ENCODE measurements at places on chromosomes 5 and 9.

- DNase-seq: no peak
Measured at GRCh38 chr5:34698754-34699153, 42.6 kb downstream of the RAI14 start.

DNA sequence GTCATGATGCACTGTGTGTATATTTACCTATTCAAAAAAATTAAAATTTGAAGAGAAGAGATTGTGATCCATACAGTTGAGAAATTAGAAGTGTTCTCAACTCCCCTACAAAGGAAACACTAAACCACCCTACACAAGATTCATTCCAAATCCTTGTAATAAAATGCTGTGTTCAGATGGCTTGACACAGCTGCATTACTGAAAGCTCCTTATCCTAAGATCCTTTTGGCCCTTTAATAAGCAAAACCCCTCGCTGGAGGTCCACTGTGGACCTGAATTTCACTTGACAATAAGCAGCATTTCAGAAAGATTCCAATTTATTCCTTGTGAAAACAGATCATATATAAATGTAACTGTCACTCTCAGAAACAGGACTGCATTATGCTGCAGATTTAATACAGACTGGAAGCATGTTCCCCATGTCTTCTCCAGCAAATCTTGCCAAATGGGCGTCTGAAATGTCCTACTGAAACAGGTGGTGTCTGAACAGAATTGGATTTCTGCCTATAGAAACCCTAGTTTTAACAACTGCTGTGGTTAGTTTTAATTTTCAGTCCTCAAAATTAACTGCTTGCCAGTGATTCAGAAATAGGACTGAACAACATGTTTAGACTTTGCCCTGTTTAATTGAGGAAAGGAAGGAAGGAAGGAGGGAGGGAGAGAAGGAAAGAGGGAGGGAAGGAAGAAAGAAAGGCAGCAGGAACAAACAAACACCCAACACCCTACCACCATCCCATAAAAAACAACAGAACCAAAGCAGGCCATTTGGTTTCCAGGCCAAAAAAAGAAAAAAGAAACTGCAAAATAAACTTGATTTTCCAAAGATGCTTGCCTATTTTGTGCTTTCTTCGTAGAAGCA is 179.6 kb downstream of the MLLT3 start:
- DNase-seq: peak; percentile 8

- peak; percentile 39 for DNase-seq
Measured at GRCh38 chr5:41869151-41869723, 988 bp downstream of the OXCT1 start.

DNA sequence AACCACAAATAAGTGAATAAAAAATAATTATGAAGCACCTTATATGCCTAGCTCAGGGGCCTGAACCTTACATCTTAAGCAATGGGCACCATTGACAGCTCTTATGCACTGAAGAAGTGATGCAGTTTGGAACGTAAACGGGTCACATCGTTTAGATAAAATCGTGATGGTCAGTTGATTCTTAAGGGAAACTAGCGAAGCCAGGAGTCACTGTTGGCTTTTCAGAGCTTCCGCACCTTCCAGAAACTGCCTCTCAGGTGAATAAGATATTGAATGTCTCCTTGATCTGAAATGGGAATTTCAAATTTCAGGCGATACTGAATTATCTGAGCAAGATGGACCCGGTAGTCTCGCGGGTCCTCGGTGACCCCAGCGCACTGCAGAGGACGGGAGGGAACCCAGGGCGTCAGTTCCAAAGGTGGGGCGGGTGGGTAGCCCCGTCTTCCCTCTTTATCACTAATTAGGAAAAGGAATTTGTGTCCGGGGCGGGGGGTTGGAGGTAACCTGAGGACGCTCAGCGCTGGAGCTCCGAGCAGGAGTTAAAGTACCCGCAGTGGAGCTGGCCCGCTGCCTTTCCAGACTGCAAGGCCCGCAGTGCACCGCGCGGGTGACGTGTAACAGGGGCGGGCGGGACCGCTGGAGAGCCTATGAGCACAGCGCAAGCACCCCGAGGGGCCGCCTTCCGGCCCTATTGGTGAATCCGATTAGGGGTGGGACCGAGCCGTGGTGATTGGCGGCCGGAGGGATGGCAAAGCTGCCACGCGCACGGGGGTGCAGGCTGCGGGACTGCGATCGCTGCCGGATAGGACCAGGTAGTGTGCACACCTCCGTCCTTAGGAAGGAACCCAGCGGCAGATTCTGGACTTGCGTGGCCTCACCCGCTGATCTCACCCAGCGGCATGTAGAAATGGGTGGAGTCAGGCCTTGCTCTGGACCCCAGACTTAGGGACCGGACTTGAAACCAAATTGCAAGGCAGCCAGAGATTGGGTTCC is 19.7 kb upstream of the GARNL3 start:
- DNase-seq: peak; percentile 95

DNA sequence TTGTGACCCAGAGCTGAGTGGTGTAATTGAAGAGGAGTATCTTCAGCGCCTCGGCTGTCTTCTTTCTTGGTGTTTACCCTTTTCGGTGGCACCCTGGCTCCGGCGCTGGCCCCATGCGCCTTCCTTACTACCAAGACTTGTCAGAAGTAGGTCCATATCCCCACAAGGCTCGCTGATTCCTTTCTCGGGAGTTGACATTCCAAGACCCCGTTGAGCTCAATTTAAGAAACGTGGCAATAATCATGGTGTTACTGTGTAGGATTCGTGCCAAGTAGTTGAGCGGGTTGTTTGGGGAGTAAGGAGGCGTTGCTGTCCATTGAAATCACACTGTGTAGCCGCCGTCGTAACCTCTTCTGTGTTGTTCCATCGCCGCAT is 795 bp downstream of the NDUFAF2 start:
- DNase-seq: peak; percentile 59

DNA sequence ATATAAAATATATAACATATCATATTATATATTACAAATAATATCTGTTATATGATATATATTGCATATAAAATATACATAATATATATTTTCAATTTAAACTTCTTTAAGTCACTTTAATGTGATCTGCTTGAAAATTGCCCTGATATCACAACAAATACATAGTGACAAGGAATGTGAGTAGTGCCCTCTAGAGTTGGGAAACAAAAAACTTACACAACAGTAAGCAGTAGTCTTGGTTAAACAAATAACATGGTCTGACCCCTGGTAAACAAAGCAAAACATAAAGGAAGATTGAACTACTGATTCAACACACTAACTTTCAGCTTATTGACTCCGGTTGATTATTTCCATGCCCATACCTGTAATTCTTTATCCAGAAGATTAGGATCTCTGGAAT is 188.3 kb upstream of the NMUR2 start:
- DNase-seq: no peak

- peak; percentile 80 for DNase-seq
Measured at GRCh38 chr9:33510262-33511183, 13.5 kb upstream of the ANKRD18B start.

DNA sequence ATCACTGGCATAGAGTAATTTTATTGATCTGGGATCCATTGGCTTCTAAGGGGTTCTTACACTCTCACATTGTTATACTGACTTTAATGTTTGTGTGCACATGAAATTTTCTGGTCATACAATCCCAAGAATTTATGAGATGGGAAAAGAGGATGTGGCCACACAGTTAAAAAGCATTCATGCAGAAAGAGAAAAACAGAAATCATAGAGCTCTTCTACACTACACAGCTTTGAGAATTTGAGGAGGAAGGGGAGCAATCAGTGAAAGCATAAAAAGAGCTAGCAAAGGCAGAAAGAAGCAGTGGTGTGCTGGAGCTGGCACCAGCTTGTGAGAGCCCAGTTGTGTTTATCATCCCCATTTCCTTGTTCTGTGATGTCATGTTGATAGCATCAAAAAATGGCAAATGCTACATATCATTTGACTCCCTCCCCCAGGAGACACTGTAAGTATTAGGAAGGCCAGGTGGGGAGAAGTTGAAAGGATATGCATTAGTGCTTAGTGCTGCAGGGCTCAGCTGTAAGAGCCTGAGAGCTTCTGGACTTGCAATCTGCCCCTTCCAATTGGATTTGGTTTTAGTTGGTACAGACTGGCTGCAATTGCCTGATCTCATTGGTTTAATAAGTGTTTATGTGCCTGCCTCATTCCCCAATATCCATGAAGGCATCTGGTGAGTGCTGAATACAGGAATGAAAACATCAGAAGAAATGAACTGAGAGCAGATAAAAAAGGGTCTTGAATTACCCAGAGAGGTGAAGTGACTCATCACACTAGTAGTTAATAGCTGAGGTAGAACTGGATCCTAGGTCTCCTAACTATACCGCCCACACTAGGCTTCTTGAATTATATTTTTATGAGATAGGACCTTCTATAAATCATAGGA is 30.9 kb downstream of the RHOBTB3 start:
- DNase-seq: peak; percentile 75

GRCh38 chr9:114805670-114806525 is at the start of gene TNFSF15:
TNFSF15 (minus strand) TSS chr9:114806039; CDS start chr9:114806012, 27 bp downstream.
- no peak for DNase-seq

DNA sequence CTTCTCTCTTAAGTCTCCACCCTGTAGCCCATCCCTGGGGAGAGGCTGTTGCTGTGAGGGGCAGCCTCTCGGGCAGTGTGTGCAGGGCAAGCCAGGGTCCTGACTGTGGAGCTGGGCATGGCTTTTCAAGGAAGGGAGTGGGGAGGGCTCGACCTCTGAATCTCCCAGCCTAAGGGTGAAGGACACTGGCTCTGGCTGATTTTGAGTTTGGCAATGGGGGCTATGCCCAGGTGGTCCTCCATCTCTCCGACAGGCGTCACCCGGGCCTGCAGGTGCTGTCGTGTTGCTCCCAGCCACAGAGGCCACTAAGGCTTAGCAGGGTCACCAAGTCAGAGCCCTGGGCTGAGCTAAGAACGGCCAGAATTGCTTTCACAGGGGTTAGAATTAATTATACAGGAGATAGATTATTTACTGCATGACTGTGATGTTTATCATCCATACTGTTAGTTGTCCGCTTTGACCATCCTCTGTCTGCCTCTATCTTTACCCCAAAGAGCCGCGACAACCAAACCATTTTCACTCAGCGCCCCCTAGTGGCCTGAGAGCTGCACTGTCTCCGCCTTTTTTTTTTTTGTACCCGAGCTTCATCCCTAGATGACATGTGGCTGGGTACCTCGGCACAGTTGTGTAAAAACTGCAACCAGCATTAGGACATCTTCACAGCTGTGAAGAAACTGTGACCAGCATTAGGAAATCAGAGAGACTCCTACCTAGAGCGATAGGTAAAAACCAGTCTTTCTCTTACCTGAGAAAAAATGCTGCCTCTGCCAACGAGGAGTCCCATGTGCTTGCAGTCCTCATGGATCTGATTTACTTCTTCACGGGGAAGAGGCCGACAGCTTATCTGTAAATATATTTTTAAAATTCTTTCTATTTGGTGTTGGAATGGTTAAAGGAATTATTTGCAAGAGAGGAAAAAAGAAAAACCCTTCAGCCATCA is 44.5 kb downstream of the AGXT2 start:
- DNase-seq: peak; percentile 49

GRCh38 chr5:151825445-151825844 is 53.7 kb downstream of the G3BP1 start:
- DNase-seq: peak; percentile 65

- no peak for DNase-seq
Measured at GRCh38 chr5:167571824-167572223, 719.6 kb upstream of the WWC1 start.

GRCh38 chr9:124522121-124523098 is 15.2 kb upstream of the NR5A1 start:
- DNase-seq: no peak

DNA sequence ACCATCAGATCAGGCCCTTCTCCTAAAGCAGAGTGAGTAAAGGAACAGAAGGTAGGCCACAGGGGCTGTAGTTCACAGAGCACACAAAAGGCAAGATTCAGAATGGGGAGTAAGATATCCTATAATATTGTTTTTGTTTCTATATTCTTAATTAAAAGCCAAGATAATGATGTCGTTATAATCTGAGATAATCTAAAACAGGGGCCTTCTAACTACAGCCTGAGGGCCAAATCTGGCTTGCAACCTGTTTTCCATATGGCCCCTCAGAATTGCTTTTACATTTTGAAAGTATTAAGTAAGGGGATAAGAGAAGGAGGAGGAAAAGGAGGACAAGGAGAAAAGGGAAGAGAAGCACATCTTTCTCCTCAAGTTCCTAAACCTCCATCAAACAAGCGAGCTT is 435.8 kb downstream of the CSNK1G3 start:
- DNase-seq: no peak

DNA sequence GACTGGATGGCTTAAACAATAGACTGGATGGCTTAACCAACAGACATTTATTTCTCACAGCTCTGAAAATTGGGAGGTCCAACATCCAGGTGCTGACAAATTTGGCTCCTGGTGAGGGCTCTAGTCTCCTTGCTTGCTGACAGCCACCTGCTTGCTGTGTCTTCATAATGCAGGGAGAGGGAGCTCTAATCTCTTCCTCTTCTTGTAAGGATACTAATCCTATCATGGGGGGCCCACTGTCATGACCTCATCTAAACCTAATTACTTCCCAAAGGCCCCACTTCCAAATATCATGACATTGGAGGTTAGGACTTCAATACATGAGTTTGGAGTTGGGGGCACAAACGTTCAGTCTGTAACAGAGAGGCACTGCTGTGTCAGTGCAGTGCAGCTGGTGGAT is 26.4 kb downstream of the FOXD1 start:
- DNase-seq: no peak

DNA sequence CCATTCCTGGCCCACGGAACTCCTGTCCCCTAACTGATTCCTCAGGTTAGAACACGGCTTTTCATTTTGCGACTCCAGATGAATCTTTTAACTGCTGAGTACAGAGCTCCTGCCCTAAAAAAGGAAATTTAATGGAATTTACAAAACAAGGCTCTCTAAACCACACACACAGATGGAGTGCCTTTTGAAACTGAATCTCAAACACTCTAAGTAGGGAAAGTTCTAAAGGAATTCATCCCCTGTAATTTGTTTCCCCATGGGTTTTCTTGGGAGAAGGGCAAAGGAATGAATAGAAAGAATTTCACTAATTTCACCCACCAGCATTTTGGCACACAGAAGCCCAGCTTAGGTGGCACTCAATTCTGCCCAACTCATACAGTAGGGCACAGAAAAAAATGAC is 106.5 kb downstream of the THBS4 start:
- no peak for DNase-seq

DNA sequence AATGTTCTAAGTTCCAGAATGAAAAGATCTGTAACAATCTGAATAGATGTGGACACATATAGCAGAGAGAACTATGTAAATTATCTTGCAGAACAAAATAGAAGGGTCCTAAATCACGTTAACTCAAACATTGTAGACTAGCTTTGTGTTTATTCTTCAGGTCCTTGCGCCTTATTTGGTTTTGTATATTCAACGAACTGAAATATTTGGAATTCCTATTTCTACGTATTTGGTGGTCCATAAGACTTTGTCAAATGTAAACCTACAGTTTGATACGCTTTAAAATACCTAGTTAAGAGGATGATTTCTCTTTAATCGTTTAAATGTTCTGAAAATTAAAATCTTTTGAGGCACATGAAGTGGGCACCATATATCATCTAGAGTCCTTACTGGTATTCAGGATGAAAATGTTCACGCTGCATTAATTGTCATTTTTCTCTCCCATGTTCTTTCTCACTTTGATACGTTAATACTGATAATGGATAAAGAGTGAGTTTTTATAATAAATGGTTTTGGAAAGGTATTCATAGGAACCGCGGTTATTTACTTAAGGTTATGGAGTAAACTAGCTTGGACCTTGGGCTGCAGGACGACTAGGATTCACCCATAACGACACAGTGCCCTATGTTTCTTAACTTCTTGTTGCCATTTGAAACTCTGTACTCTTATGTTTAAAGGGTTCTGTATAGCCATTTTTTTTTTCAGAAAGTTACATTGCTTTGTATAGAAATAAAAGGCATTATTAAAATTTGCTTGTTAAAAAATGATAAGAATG is 45.3 kb downstream of the NDFIP1 start:
- DNase-seq: no peak

Data from astrocyte of the spinal cord (primary cell).